ENCODE measurements at places on chromosomes 4 and X.

DNA sequence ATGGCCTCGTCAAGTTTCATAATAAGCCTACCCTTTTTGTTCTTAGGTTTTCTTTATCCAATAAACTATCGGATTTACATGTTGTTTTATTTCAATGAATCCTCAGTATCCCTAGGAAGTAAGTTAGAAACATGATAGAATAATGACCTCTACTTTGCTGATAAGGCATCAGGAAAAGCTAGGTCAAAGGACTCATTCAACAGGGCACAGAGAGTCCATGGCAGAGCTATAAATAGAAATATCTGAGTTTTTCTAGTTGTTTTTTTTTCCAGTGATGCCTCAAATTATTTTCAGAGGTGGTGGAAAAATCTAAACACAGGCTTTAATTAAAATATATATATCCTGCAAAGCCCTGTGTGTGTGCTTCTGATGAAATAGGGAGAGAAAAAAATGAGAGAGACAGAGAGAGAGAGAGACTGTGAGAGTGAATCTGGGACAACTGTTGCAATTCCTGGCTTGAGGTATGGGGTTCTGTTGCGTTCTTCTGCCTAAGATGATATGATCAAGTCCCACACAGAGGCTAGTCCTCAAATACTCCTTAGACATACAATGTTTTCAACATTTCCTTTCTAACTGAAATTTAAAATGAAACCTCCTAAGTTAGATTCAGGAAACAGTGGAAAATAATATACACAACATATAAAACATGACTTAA lies 139.9 kb downstream of the HDX start:
- no peak for DNase-seq

DNA sequence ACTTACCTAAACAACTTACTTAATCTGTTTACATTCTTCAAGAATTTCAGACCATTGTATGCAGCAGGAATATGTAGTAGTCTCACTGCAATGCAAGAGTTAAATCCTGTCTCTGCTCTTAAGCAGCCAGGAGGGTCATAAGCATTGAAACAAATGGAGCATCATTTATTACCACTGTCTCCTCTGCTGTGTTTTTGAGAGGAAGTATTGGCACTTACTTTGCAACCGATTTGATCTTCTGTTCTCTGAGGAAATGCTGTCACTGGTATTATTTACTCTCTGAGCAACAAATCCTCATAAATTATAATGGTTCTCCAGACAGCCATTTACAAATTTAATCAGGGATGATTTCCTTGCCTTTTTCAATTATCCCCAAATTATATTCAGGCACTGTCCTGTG lies 1367.1 kb downstream of the STIM2 start:
- no peak for DNase-seq

DNA sequence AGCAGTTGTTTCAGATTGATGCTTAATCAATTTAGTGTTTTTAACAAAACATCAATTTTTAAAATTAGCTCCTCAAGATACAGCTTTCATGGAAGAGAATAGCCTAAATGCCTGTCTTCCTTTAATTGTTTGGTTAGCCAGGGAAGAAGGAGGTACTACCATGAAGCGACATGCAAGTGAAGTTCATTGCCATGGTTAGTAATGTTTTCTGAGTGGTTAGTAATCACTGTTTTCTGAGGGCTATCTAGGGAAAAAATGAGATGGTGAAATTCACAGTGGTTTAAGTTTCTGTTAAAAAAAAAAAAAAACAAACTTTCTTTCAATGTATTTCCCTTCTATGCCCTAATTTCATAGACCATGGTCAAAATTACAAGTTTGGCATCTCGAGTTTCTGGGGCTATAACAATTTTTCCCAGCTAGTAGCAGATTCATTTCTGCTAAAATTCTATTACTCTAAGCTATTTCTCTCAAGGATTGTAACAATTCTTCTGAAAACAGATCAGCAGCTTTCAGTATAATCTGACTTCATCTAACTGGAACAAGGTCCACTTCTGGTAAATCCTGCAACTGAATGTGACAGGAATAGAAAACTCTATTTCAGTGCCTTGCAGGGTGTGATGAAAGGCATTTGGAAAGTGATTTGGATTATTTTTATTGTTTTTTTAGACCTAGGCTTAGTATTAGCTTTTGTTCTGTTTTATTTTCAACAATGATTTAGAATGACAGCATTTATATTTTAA lies 157.0 kb downstream of the PCDH18 start:
- no peak for DNase-seq

DNA sequence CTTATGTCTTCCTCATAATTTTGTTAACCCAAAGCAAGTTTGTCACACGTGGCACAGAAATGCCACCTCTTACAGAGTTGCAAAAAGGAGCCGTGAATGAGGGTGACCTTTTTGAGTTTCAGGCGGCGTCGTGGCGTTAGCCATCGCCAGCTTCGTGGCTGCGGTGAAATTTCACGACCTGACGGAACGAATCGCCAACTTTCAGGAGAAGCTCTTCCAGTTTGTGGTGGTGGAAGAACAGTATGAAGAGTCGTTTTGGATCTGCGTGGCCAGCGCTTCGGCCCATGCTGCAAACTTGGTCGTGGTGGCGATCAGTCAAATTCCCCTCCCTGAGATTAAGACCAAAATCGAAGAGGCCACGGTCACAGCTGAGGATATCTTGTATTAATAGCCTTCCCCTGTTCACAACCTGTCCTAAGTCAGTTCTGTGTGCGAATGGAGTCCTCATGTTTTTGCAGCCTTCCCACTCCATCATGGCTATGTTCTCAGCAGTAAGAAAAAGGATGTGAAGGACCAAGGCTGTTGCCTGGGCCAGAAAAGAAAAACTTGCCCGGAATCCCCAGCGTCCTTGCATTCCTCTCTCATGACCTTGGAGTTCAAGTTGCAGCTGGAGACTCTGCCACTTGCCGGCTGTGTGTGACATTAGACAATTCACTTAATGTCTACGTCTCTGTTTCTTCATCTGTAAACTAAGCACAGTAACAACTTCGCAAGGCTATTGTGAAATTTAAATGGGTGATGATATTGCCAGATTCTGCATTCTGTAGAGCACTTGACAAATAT lies 11.9 kb downstream of the CLRN2 start:
- DNase-seq: no peak

DNA sequence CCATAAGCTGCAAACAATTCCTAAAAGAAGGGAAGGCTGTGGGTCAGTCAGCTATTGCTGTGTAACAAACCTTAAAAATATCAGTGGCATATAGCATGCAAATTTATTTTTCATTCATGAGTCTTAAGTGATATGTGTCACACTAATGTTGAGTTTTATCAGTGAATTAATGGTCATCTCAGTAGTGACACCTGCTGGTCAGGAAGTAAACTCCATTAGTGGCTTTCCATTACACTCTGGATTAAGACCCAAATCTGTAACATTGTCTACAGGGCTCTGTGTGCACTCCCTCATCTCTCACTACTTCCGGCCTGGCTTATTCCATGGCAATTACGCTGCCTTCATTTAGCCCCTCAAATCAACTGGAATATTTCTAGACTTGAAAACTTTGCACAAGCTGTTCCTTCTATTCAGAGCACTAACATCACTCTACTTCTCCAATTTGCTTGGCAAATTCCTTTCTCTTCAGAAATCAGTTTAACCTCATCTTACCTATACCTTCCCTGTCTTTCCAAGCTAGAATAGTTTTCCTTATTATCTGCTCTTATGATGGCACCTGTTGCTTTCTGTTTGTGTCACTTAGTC lies 217.3 kb upstream of the TAPT1 start:
- DNase-seq: no peak

GRCh38 chr4:100431416-100431815 lies 86.4 kb downstream of the EMCN start:
- DNase-seq: no peak

GRCh38 chr4:36177946-36178345 lies 66.4 kb downstream of the ARAP2 start:
- DNase-seq: no peak

DNA sequence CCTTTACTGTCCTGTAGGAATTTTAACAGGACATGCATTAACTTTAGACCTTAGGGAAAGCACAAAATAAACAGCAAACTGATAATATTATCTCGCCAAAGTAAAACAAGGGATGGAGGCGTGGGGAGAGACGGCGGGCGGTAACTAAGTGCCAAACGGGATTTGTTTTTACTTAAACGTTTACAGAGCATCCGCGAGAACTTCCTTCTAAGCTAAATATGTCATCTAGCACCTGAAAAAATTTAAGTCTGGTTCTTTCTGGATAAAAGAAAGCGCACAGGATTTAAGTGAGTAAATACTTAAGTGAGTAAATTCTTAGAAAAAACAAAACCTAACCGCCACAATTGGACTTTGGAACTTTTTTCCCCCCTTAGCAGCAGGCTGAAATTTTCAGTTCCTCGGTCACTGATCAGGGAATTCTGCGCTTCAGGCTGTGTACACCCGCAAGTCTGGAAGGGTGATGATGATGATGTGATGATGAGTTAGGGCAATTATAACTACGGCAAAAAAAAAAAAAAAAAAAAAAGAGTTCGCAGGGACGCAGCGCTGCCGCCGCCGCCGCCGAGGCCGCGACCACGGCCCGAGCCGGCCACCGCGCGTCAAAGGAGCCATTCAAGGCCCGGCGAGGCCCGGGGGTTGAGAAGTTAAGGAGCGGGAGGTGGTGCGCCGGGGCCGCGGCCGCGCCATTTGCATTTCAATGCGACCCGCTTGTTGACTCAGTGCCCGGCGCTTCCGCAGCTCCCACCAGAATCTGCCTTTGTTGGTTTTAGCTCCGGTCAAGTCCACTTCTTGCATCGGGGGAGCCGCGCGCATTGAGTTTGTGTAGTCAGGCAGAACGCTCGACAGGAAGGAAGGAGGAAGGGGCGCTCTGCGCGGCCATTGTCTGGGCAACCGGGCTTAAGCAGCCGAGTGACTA lies 108.8 kb downstream of the SPRY1 start:
- DNase-seq: peak; percentile 19

DNA sequence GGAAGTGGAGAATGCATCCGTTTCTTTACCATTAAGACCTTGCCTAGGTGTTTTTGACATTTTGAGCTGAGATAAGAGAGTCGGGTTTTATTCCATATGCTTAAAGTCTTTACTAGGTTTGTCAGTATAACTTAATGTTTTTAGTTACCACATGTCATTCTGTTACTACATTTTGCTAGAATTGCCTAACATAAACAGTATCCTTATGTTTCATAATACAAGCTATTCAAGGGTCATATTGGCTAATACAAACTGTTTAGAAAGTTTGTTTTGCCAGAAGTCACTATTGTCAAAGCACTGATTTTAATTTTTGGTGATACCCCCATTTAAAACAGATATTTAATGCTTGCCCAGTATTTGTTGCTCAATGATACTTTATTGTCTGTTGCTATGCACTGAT lies 427.7 kb upstream of the MAGEB2 start:
- DNase-seq: no peak

GRCh38 chrX:12970691-12971202 lies 4.2 kb upstream of the TMSB4X start:
- DNase-seq: peak; percentile 35

DNA sequence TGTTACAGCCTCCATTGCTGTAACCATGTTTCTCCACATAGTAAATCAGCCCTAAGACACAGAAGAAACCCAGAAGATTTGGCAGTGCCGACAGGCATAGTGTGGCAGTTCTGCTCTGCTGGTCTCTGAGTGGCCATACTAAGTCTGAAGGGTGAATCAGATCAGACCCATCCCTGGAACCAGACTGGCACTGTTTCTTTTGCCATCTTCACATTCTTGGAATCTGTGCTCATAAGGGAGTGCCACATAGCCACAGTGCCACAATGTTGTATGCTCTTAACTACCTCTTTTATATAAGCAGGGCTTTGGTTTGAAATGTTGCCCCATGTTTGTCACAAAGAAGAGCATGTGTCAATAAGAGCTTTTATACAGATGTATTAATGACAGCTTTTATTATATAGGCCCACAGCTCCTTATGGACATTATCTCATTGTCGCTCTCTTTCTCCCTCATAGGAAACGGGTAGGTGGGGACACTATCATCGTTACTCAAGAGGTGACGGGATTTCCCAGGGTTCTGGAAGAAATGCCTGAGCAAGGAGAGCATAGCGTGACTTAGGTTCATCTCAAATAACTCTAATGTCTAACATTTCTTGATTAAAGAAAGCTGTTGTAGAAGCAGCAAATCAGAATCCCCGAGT lies 128.2 kb downstream of the CBR4 start:
- DNase-seq: no peak

GRCh38 chr4:39452153-39452859 lies 6.4 kb downstream of the RPL9 start:
- DNase-seq: no peak

- DNase-seq: no peak
Observed at GRCh38 chr4:84235126-84235944, 263.8 kb downstream of the NKX6-1 start.

DNA sequence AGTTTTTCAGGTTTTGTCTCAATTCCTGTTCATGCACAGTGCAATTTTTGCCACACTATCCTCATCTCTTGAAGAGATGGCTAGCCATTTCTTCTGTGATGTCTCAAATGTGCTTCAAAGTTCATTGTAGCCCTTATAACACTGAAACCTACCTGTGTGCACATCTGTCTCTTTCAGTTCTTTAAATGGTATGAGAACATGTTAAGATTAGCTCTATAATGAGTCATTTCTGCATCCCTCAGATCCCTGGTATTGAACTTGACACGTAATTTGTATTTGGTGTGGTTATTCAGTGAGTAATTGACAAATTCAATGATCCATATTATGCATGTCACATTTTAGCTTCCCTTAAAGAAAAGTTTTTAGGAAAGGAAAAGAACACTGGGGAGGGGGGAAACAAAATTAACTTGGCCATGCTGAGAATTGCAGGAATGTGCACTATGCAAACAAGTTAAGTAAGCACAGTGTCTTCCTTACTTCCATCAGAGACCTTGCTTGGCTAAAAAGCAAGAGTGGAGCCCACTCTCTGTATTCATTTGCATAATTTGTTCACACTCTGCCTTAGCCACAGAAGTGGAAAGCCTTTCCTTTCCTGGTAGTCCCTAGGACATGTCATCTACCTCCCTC lies 659.8 kb upstream of the MAGEB2 start:
- DNase-seq: no peak

DNA sequence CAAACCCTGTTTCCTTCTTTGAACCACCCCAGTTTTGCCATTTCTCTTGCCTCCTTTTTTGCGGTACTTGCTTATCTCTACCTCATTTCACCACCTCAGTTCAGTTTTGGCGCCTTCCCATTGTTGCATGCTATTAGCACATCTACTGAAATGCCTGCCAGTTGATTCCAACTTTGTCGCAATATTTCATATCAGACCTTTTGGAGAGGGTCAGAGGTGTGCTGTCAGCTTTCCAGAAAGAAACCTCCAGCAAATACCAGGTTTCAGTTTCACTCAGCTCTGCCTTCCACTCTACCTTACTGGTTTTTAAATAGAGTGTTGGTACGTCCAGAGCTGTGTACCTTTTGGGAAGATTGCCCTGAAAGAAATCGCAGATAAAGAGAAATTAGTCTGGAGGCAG lies 91.9 kb upstream of the CPEB2 start:
- DNase-seq: no peak

GRCh38 chr4:5921981-5922380 lies 29.1 kb upstream of the CRMP1 start:
- no peak for DNase-seq

- no peak for DNase-seq
Observed at GRCh38 chrX:2697306-2697705, 6.2 kb downstream of the CD99 start.

DNA sequence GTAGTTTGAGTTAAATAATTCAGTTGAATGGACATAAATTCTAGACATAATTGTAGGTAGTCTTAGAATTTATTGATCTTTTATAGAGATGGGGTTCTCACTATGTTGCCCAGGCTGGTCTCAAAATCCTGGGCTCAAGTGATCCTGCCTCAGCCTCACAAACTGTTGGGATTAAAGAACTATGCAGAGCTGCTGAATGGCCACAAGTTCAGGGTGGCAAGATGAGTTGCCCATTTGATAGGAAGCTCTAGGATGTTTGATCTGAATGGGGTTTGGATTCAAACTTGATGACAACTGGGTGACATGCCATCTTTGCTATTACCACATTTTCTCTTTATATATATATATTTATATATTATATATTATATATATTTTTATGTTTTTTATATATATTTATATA lies 3.6 kb downstream of the RPL36A start:
- DNase-seq: no peak

All from activated naive CD4-positive, alpha-beta T cell treated with anti-CD3 and anti-CD28 coated beads, Interleukin-2, amount 50 U/mL, for 16 hours (primary cell).